Occipital lobe (tissue), 3 donors: ENCODE measurements at places on chromosomes 7 and 10.

DNA sequence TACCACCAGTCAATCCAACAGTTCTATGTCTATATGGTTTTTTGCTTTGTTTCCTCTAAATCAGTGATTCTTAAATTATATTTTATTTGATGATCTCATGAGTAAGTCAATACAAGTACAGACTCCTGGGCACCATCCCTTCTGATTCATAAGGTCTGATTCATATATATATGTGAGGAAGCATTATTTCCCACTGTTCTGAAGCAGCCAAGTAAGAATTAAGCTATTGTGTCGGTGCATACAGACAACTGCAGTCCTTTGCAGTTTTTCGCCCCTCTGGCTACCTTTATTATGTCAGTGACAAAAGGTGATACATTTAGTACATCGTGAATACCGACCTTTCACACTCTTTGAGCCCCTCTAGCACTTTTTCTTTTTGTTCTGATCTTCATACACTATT is 1079.6 kb upstream of the C7orf33 start:
- no peak for DNase-seq

DNA sequence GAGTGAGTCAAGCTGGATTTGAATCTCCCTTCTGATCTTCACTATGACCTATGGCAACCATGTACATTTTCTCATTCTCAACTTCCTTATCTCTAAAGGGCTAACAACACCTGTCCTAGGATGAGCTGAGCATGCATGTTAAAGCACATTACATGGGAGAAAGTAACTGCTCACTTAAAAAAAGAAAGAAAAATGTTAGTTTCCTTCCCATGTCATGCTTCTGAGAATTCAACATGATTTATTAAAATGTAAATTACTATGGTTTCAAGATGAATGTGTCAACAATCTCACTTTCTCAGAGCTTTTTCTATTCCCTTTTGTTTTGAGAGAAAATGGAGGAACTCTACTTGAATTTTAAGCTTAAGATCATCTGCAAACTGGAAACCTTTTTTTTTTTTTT is 295.3 kb downstream of the SKIDA1 start:
- no peak for DNase-seq

DNA sequence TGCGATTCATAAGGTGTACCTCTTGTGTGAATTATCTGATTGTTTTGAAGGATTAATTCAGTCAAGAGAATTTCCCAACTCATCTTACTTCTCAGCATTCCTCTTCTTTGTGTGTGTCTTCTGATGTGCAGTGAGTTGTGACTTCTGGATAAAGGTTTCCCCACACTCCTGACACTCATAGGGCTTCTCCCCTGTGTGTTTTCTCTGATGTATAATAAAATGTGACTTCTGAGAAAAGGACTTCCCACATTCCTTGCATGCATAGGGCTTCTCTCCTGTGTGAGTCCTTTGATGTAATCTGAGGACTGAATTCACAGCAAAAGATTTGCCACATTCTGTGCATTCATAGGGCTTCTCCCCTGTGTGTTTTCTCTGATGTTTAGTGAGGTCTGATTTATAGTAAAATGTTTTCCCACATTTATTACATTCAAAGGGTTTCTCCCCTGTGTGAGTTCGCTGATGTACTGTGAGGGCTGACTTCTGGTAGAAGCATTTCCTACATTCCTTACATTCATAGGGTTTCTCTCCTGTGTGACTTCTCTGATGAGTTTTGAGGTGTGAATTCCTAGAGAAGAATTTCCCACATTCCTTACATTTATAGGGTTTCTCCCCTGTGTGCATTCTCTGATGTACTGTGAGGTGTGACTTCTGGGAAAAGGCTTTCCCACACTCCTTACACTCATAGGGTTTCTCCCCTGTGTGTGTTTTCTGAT is 24.2 kb downstream of the ZNF25 start:
- no peak for DNase-seq

GRCh38 chr10:501596-501995 is 187.9 kb downstream of the DIP2C start:
- DNase-seq = no peak

GRCh38 chr7:94530109-94530508 is 20.5 kb downstream of the CASD1 start:
- no peak for DNase-seq

- no peak for DNase-seq
These were observed 117.3 kb upstream of the ZNF438 start for GRCh38 chr10:31148951-31149350.

- no peak for DNase-seq
These were observed 114.7 kb upstream of the FAM171A1 start for GRCh38 chr10:15485684-15486316.

- no peak for DNase-seq
These were observed 100.9 kb upstream of the TAS2R16 start for GRCh38 chr7:123096434-123096833.

GRCh38 chr10:16519908-16520861 is 1.5 kb downstream of the C1QL3 start:
- DNase-seq = no peak

- no peak for DNase-seq
These were observed 741 bp downstream of the PRAP1 start for GRCh38 chr10:133347710-133348517.

GRCh38 chr10:4617589-4617988 is 208.4 kb upstream of the AKR1E2 start:
- DNase-seq = no peak

DNA sequence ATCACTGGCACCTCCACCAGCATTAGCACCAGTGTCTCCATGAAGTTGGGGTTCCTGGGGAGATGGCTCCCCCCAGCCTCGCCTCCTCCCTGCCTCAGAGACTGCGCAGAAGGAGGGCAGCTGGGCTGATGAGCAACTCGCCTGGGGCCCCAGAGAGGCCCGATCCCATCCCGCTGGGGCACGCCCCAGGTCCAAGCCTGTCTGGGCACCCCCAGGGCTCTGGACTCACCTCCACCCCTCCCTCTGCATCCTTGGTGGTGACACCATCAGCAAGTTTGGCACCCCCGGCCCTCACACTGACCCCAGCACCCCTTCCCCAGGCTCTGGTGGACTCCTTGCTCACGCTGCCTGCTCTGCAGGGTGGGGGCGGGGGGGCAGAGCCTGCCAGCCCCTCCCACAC is 89.5 kb downstream of the LHPP start:
- DNase-seq = no peak

GRCh38 chr10:11177926-11178471 is 160.3 kb downstream of the CELF2 start:
- DNase-seq = no peak

DNA sequence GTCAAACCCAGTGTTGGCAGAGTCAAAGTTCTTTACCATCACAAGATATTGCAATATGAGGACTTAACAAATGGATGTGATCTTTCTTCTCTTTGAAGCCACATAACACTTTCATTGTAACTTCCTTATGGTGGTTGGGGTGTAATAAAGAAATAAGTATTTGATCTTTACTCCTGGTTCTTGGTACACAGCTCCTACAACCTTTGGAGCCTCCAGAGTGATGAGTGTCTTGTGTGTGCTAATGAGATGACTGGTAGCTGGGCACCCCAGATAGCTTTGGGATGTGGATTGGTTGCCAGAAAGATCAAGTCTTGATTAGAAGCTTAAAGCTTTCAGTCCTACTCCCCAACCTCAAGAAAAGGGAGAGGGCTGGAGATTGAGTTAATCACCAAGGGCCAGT is 31.1 kb upstream of the YAE1 start:
- no peak for DNase-seq

- no peak for DNase-seq
These were observed 91.2 kb downstream of the FAM13C start for GRCh38 chr10:59271160-59271559.
